ENCODE measurements at places on chromosomes 1 and 21.

GRCh38 chr1:17250601-17251000 lies 1.7 kb downstream of the PADI3 start:
- no peak for DNase-seq

GRCh38 chr1:15808955-15809354 lies 1.5 kb upstream of the UQCRHL start:
- no peak for DNase-seq

GRCh38 chr1:116733476-116734365 lies 20.5 kb upstream of the CD2 start:
- DNase-seq = no peak

DNA sequence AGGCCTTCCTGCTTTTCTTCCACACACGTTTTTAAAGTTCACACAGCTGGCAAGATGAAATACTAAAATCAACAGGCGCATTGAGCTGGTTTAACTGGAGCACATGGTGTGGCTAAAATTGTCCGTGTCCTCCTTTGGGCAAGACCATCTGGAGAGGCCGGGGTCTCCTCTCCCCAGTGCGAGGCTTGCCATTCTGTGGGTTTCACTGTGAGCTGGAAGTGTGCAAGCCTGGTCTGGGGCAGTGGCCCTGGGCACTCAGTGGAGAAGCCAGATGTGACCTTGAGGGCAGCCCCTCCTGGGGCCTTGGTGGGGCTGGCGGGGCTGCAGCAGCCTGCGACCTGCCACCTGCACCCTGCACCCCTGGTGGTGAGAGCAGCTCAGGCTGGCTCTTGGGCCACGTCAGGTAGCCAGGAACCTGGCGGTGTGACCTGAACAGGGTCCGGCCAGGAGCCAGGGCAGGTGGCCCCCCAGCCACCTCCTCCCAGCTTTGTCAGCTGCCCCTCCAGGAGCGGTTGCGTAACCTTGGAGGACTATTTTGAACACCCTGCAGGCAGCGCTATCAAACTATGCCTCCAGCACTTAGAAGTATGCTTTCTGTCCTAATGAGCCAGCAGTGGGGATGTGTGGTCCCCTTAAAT lies 52.4 kb downstream of the SLC37A1 start:
- DNase-seq = no peak

DNA sequence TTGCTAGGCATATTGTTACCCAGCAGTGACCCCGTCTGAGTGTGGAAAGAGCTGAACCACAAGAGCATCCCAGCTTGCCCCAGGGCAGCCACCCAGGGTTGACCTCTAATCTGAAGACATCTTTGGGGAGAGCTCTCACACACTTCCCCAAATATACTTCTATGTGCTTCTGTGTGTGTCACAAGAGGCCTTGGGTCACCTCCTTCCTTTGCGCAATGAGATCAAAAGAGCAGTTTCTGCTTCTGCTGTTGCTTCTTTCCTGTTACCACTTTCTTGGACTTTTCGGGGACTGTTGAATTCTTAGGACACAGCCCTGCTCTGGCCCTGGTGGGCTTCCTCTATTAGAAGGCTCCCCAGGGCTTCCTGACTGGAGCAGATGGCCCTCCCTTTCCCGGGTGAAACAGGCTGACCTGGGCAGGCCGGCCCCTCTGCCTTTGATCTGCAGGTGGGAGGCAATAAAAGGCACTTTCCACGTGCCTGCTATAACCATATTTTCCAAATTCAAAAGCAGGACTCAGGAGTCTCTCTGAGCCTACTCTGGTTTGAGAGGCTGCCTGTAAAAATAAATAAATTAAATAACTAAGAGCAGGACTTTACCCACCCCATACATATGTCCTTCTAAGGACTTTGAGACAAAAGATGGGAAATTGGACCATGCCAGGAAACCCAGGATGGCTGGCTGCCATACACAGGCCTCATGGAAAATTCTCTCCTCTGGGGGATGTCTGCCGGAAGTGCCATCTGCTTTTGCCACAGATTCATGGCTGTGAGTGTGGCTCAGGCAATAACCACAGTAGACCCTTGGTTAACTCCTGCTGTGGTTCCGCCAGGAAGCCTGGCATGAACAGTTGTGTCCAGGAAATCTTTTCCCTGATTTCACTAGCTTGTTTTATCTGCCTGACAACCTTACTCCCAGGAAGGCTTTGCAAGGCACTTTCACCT lies 28.3 kb upstream of the RCSD1 start:
- DNase-seq = no peak

GRCh38 chr1:29557701-29558600 lies 321.6 kb downstream of the PTPRU start:
- DNase-seq = no peak

DNA sequence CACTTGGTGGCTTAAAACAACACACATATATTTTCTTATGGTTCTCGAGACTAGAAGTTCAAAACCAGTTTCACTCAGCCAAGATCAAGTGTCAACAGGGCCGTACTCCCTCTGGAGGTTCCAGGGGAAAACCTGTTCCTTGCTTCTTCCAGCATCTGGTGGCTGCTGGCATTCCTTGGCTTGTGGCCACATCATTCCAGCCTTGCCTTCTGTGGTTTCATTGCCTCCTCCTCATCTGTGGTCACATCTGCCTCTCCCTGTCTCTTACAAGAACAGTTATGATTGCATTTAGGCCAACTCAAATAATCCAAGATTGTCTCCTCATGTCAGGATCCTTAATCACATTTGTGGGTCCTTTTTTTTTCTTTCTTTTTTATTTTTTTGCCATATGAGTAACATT lies 240.7 kb upstream of the HOOK1 start:
- no peak for DNase-seq

GRCh38 chr1:4083231-4084047 lies 183.4 kb upstream of the C1orf174 start:
- no peak for DNase-seq

- DNase-seq = no peak
Observed at GRCh38 chr1:79660129-79660528, 653.6 kb upstream of the ADGRL4 start.

GRCh38 chr1:9397997-9398526 lies 105.4 kb downstream of the SPSB1 start:
- DNase-seq = no peak

DNA sequence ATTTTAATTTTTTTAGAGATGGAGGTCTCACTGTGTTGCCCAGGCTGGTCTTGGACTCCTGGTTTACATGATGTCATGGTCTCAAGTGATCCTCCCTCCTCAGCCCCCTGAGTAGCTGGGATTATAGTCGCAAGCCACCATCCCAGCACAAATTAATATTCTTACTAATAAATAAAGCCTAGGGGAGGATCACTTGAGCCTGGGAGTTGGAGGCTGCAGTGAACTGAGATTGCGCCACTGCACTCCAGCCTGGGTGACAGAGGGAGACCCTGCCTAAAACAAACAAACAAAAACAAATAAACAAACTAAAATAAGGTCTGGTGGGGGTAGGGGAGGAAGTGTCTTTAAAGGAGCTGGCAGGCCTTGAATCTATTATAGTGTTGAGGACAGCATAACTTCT lies 8.7 kb upstream of the GADD45A start:
- DNase-seq = no peak

DNA sequence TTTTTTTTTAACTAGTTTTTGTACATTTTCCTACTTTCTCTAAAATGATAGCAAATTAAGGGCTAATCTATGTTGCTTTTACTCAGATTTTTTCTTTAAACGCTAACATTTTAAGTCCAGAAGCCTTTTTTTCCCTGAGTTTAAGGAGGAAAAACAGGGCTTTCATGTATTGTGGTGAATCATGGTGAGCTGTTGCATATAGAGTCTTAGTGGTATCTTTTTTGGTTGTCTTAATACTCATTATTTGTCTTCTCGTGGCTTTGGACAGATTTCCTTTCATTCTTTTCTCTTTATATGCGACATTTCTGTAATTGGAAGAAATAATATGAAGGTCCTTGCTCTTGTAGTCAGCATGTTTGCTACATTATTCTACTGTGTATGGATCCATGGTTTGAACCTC lies 1015.6 kb downstream of the PLA2G4A start:
- DNase-seq = no peak

DNA sequence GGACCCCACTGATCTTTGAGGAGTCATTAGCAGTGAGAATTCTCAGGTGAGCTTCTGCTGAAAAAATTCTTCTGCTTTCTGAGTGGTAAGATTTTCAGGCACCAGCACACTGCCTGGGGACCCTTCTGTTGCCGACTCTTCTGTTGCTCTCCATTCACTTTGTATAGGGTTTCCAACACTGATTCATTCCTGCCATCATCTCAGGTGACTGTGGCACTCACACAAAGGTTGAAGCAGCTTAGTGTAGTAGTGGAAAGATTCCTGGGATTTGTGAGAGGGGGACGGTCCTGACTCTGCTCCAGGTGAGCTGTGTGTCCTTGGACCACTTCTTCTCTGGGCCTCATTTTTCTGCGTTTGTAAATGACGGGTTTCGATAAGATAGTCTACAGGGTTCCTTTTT lies 9.4 kb downstream of the UTP11 start:
- no peak for DNase-seq

- no peak for DNase-seq
Observed at GRCh38 chr1:166057650-166058049, 109.2 kb downstream of the FAM78B start.

DNA sequence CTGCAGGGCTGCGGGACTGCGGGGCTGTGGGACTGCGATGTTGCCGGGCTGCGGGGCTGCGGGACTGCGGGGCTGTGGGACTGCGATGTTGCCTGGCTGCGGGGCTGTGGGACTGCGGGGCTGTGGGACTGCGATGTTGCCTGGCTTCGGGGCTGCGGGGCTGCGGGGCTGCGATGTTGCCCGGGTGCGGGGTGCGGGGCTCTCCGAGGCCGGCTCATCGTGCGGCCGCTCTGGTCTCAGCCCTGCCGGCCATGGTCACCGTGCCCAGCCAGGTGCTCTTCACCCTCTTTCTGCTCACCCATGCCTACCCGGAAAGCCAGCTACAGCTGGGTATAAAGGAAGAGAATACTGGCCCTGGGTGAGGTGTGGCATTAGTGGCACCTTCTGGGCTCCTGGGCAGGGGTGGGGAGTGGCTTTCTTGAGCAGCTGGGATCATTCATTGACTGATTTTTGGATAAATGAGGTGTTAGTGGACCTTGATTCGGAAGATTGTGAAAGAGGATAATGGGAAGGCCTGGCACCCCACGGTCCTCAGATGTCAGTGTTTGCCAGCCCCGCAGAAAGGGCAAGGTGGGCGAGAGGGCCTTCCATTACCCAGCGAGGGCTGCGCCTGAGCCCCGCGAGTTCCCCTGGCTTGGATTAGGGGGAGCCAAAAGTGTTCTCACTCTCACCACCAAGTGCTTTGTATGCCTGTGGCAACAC lies 36.3 kb downstream of the COQ8A start:
- no peak for DNase-seq

GRCh38 chr1:54818461-54819194 lies 17.5 kb upstream of the TTC22 start:
- DNase-seq = no peak

DNA sequence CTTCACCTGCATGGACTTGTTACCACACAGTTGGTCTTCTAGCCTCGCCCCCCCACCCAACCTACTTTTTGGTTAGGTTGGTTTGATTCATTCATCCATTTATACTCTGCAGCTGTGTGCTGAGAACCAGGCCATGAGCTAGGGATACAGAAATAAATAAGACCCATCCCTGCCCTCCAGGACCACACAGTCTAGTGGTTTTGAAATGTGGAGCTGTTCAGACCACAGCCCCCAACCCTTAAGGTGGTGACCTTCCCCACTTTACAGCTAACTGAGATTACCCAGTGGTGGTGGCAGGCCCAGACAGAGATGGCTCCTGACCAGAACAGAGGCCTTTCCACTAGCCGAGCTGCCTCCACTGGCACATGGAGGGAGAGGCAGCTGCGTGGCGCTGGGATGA lies 37.0 kb downstream of the LRRN2 start:
- no peak for DNase-seq

- DNase-seq = no peak
Observed at GRCh38 chr1:228275179-228275429, 67.3 kb downstream of the OBSCN start.

GRCh38 chr1:234579967-234580366 lies 30.0 kb downstream of the IRF2BP2 start:
- no peak for DNase-seq

GRCh38 chr1:168321945-168322344 lies 41.3 kb downstream of the TBX19 start:
- no peak for DNase-seq

- DNase-seq = no peak
Observed at GRCh38 chr1:235941876-235942624, 75.3 kb upstream of the LYST start.

DNA sequence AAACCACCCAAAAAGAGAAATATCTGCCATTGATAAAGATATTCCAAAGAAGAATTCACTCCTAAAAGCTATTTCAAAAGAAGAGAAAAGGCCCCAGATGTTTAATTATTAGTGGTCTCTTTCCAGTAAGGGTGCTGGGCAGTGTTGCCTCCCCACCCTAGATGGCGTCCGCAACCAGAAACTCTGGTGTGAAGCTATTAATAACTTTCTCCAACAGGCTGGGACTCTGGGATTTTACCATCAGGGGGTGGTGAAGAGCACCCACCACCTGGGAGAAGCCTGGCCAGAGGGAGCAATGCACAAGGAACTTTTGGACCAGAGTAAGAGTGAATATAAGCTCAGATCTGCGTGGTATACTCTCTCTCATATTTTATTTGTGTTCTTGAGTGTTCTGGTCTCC lies 115.4 kb upstream of the TIAM1 start:
- no peak for DNase-seq

GRCh38 chr21:40752125-40752524 lies 94.8 kb downstream of the DSCAM start:
- DNase-seq = no peak

DNA sequence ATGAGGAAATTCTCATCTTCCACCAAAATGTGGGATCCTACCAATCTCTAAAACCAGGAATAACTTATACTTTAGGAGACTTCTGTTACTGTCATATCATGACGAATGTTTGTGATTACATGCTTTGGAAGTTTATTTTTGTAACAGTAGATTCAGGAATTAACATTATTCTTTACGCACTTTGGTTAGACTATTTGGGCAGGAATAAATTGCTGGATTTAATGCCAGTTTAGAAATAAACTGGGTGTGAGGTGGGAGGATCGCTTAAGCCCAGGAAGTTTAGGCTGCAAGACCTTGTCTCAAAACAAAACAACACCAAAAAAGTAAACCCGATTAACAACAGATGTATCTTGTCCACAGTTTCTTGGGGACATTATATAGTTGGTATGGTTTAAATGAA lies 52.1 kb downstream of the MIGA1 start:
- no peak for DNase-seq

DNA sequence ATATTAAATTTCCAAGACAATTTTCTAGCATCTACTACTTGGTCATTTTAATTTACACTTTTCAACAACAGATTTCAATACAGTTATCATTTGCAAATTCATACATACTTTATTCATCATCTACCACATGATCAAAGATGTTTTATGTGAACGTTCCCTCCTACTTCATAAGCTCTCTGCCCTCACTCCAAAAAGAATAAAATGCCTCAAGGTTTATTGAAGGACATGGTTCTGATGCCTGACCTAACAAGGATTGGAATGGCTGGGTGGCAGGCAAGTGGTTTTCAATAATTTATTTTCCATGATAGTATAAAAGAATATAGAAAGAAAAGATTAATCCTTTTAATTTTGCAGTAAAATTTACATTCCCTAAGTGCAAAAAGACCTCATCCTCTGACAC lies 5.4 kb downstream of the CDKN2C start:
- DNase-seq = no peak

GRCh38 chr1:33610391-33610790 lies 137.9 kb downstream of the ZSCAN20 start:
- DNase-seq = no peak

All from activated T-helper 9 cell treated with anti-CD3 and anti-CD28 coated beads, Interleukin-2, amount 50 U/mL, for 16 hours (primary cell).